ENCODE measurements at places on chromosomes 11 and 22.
A peak's percentile ranks its signal among the peaks of the same experiment; 100 is the strongest.

DNA sequence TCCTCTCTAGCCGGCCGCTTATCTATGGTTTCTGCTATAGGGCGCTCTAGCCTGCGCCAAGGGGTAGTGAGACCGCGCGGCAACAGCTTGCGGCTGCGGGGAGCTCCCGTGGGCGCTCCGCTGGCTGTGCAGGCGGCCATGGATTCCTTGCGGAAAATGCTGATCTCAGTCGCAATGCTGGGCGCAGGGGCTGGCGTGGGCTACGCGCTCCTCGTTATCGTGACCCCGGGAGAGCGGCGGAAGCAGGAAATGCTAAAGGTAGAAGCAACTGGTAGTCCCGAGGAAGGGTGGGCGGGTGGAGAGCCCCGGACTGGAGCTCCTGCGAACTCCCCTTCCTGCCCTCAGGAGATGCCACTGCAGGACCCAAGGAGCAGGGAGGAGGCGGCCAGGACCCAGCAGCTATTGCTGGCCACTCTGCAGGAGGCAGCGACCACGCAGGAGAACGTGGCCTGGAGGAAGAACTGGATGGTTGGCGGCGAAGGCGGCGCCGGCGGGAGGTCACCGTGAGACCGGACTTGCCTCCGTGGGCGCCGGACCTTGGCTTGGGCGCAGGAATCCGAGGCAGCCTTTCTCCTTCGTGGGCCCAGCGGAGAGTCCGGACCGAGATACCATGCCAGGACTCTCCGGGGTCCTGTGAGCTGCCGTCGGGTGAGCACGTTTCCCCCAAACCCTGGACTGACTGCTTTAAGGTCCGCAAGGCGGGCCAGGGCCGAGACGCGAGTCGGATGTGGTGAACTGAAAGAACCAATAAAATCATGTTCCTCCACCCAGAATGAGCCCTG, at the start of the genes LBHD1 and UQCC3:
TSS of gene LBHD1 (minus strand) at position 660 of the 782 bp plus-strand sequence. CDS start 2,236 bp downstream, outside the sequence.
TSS of gene UQCC3 (plus strand) at position 66 of the 782 bp plus-strand sequence. CDS start at position 139, 73 bp downstream.
- DNase-seq = peak; percentile 86

DNA sequence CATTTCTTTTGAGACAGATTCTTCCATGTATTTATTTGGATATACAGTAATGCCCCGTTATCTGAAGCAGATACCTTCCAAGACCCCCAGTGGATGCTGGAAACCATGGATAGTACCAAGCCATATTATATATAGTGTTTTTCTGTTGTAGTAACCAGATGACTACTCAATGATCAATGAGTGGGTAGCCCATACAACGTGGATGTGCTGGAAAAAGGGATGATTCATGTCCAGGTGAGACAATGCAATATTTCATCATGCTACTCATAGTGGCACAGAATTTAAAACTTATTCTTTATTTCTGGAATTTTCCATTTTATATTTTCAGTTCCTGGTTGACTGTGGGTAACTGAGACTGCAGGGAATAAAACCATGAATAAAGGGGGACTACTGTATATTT, 427.5 kb downstream of the METTL15 start:
- no peak for DNase-seq

DNA sequence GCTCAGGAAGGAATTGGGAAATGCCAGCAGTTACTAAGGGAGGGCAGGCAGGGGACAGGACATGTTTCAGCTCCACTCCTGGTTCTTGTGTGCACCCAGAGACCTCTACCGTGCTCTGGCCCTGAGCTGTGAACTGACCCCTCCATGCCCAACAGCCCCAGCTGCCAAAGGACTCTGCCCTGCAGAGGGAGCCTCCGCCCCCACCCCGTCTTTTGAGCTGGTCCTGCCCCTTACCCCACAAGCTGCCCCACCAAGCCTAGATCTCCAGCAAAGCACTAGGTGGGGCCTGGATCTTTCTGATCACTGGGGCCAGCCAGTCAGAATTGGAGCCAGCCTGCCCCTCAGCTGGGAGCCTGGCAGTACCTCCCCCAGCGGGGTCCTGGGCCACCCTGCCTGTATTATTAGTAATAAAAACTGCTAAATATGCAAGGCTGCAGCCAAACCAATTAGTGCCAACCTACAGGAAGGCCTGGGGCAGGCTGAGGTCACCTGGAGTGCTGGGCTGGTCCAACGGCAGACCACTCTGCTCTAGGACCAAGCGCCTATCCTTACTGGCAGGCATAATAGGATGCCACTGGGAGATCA, 23.9 kb upstream of the DRICH1 start:
- no peak for DNase-seq

DNA sequence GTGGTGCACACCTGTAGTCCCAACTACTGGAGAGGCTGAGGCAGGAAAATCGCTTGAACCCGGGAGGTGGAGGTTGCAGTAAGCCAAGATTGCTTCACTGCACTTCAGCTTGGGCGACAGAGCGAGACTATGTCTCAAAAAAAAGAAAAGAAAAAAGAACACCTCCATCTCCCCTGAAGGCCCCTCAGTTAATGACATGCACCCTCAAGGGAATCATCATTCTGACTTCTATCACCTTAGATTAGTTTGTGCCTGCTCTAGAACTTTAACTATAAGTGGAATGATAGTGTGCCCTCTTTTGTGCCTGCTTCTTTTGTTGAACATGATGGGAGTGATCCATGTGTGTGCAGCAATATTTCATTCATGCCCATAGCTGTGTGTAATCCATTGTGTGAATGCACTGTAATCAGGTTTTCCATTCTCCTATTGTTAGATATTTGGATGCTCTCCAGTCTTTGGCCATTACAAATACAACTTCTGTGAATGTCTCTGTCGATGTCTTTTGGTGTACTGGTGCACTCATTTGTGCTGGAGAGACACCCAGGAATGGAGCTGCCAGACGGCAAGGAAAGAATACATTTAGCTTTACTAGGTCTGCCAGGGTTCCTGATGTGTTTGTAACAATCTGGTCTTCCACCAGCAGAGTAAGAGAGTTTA, 883 bp upstream of the VPREB3 start:
- DNase-seq = no peak

DNA sequence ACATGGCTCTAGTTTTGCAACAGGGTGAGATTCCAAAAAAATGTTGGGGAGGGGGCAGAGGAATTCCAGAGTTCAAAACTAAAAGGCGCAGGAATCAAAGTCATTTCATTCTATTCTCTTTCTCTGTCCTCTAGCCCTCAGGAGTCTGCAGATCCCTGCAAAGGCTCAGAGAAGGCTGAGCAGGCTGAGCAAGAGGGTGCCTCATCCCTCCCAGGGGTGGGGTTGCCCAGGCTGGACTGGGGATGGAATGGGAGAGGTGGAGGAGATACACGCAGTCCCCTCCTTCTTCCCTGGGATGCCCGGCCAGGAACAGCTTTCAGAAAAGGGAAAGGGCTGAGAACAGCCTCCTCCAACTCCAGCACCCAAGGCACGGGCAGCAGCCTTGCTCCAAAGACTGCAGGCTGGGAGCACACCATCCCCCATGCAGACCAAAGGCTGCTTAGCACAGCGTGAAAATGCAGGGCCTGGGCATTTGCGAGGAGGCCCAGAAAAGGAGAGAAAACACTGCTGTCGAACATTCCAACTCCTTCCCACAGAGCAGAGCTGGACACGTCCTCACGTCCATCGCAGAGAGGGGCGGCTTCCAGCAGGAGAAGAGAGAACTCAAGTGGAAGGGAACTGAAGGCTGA, 51.8 kb downstream of the MN1 start:
- no peak for DNase-seq

DNA sequence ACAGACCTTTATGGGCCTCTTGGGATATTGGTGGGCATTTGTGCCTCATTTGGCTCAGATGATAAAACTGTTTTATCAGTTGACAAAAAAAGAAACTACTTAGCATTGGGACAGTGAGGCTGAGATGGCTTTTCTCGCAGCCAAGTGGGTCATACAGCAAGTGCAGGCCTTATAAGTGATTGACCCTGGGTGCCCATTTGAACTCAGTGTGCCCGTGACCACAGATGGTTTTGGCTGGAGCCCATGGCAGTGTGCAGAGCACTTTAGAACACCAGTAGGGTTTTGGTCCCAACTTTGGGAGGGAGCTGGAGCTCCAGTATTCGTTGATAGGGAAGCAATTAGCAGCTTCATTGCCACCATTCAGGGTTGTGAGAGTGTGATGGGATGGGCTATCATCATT, 404.5 kb upstream of the LARGE1 start:
- DNase-seq = no peak

GRCh38 chr11:110028921-110029320, 64.3 kb upstream of the ZC3H12C start:
- no peak for DNase-seq

DNA sequence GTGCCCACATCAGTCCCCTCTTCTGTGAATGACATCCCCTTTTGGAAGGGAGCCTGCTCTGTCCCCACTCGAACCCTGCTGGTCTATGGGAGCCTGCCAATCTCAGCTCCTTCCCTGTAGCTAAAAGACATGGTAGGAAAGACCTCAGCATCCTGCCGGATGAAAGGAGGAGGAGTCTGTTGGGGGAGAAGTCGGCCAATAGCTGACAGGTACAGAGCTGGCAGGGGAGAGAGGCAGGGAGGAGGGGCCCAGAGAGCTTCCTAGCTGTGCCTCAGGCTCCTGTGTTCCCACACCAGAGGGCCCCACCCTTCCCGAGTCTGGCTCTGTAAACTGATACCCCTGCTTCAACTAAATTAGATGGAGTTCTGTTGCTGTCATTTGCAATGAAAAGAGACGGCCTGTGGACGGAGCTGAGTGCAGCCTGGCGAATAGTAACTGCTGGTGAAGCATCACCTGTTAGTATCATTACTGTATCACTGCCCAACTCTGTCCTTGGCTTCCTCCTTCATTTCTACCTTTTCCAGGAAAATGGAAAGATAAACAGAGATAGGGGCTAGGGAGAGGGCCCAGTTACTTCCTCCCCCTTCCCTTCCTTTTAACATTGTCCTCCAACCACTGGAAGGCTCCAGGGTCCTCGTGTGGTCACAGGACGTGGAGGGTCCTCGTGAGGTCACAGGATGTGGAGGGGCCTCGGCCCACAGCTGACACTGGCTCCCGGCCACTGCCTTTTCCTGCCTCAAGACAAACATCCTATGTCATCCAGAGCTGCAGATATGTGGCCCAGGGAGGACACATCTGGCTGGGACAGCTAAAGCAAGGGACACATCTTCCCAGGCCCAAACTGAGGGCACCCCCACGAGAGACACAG, 15.1 kb downstream of the FXYD6 start:
- DNase-seq = no peak

GRCh38 chr22:50260801-50261614, 475 bp downstream of the MAPK12 start:
- DNase-seq = peak; percentile 73

DNA sequence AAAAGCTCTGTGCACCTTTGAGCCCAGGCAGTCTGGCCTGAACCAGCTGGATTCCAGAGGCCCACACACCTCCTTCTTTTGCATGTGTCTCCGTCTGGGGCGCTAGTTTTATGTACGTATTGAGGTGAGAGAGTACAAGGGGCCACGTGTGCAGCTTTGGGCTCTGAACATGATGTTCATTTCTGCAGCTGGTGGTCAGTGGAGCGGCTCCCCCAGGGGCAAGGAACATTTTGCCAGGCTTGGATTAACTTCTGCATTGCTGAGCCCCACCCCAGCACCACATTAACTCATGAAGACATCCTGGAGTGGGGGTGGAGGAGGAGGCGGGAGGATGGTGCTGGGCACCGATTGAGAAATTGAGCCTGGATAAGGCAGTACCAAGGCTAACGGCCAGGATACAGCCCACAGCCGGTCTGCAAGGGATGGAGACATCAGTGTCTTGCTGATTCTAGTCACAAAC, 13.8 kb downstream of the USP2 start:
- no peak for DNase-seq

- no peak for DNase-seq
Observed at GRCh38 chr22:47433627-47434026, 671.2 kb downstream of the TBC1D22A start.

DNA sequence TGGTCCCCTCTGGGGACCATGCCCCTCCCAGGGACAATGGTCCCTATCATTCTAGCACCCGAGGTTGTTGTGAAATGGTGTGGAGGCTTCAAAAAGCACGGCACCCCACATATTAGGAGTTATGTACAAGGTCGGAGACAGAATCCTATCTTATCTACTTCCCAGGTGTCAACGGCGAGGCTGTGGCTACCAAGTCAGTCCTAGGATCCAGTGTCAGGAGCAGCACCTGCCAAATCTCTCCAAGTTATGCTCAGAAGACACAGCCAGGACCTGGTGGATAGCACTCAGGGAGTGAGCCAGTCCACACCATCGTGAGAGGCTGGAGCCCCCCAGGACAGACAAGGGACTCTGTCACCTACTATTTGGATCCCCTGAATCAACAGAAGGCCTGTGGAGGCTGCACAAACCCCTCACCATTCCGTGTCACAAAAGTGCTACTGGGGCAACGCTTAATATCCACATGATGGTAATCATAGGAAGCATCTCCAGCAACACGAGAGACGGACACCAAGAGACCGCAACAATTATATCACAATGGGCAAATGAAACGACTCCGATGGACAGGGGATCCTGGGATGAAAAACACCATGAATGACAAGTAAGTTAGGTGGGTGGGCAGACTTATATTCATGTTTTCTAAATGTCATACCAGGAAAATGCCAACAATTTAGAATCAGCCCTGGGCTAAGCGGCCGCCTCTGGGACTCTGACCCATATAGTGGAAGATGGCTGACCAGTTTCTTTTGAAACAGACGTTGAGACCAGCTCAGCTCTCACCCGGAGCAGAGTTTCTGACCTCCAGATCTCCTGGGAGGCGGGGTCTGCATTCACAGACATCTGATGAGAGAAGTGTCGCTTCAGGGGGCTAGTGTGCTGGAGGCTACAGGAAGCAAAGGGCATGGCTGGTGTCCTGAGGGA, 108.4 kb downstream of the MED15 start:
- no peak for DNase-seq

GRCh38 chr11:131908316-131908715, 537.9 kb downstream of the NTM start:
- DNase-seq = no peak

GRCh38 chr11:63906585-63906984, 10.4 kb downstream of the RCOR2 start:
- DNase-seq = no peak

GRCh38 chr11:122756417-122756816, 81.9 kb upstream of the CRTAM start:
- peak; percentile 50 for DNase-seq

DNA sequence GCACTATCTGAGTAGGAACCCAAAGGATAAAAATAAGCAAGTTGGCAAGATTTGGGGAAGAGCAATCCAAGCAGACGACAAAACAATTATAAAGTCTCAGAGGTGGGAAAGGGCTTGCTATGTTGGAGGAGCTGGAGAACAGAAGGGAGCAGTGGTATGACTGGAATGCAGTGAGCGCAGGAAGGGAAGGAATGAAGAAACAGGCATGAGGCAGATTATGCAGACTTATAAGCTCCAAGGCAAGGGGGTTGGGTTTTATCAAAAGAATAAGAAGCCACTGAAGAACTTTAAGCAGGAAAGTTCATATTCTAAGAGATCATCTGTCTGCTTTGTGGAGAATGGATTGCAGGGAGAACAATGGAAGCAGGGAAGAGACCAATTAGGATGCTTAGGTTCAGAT, 31.7 kb downstream of the PGM2L1 start:
- no peak for DNase-seq

DNA sequence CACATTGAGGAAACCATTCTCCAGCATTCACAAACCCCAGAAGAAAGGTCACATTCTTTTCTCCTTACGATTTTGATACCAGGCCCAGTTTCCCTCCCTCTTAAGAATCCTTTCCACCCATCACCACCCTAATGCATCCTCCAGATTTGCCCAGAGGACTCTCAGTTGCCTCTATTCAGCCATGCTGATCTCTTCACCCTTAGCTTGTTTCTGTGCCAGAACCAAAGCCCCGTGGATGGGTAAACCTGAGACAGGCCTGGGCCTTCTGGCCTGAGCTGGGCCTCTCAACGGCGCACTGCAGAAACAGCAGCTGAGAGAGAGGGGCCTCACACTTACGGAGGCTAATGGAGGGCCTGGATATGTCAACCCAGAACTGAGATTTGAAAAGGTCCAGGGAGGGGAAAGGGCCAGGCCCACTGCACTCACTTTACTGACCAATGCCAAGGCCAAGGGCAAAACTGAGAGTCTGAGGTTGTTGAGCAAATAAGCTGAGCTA, 32.2 kb upstream of the OAF start:
- DNase-seq = no peak

Data from GM10248 (cell line).